Stimulated activated CD4-positive, alpha-beta T cell treated with anti-CD3 and anti-CD28 coated beads, Interleukin-1b, Interleukin-23, amount 100 ng/mL, for 4 hours (primary cell): ENCODE measurements at places on chromosomes 3 and 15.

DNA sequence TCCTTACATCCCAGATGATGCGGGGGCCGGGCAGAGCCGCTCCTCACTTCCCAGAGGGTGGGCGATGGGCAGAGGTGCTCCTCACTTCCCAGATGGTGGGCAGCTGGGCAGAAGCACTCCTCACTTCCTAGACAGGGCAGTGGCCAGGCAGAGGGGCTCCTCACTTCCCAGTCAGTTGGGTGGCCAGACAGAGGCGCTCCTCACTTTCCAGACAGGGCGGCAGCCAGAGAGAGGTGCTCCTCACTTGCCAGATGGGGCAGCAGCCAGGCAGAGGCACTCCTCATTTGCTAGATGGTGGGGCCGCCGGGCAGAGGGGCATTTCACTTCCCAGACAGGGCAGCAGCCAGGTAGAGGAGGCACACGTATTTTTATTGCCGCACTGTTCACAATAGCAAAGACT lies 622.0 kb upstream of the KCNMB2 start:
- DNase-seq: no peak

GRCh38 chr3:170712798-170713197 lies 126.9 kb upstream of the SLC7A14 start:
- no peak for DNase-seq

DNA sequence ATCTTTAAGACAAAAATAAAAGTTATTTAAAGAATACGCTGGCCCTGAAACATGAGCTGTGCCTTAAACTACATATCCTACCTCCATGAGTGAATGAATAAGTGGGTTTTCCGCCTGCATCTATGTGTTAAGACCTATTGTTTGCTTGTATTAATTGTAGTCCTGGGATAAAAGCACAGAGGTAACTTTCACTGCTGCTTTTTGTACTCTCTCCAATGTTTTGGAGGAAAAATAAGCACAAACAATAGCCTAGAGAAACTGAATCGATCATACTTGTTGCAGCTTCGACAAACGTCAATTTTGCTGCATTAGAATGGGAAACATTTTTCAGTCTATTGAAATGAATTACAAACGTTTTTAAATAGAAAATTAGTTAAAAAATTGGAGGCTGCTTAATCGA lies 1.3 kb upstream of the CTNNB1 start:
- no peak for DNase-seq

- DNase-seq: no peak
Measured at GRCh38 chr15:74036271-74037170, 42.0 kb downstream of the PML start.

DNA sequence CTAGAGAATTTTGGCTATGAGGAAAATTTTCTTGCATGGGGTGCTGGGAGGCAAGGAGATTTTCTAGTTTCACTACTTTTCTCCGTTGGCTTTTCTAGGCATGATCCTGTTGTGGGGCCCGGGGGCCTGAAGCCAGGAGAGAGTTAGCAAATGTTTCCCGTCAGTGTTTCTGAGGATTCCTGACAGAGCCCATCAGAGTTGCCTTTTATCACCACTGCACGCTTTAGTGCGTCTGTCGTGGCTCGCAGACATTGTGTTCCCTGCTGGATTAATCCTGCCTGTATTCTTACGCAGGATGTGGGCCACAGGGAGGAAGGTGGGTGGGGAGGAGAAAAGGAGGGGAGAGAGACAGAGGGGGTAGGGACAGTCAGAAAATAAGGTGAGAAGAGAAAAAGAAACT lies 18.1 kb upstream of the BOC start:
- DNase-seq: no peak

- DNase-seq: no peak
Measured at GRCh38 chr3:145898487-145898886, 262.5 kb downstream of the PLOD2 start.

- DNase-seq: no peak
Measured at GRCh38 chr15:39228889-39229288, 352.0 kb upstream of the THBS1 start.

GRCh38 chr3:9295007-9295406 lies 45.6 kb upstream of the SRGAP3 start:
- DNase-seq: no peak

GRCh38 chr3:101184111-101184510 lies 136.3 kb downstream of the IMPG2 start:
- no peak for DNase-seq

DNA sequence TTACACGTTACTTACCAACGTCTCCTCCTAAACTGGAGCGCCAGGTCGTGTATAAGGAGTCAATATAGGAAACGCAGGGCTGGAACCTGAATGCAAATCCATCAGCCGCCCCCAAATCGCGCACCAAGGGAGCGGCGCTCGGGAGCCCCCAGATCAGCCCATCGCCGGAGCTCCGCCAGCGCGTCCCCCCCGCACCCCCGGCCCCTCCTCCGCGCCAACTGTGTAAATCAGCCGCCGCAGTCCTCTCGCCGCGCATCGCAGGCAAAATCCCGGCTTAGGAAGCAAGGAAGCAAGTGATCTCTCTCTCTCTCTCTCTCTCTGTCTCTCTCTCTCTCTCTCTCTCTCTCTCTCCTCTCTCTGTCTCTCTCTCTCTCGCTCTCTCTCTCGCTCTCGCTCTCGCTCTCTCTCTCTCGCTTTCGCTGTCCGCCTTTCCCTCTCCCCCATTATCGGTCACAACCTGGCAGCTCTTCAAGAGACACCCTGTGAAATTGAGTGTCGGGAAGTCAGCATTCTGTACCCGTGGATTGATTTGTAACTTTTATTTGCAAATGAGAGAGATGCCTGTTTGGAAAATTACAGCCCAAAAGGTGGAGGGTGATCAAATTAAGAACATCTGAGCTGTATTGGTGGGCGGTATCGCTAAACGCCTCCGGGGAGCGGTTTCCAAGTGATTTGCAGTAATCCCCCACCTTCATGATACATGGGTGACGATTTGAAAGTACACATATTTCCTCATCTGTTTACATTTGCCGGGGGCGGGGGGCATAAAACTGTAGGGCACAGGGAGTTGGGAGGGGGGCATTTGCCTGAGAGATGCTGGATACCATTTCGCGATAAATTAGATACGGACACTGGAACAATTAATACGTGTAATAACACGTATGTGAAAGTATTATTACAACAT lies 645 bp upstream of the SLITRK3 start:
- DNase-seq: no peak
